ENCODE measurements at places on chromosomes 1 and 21.

DNA sequence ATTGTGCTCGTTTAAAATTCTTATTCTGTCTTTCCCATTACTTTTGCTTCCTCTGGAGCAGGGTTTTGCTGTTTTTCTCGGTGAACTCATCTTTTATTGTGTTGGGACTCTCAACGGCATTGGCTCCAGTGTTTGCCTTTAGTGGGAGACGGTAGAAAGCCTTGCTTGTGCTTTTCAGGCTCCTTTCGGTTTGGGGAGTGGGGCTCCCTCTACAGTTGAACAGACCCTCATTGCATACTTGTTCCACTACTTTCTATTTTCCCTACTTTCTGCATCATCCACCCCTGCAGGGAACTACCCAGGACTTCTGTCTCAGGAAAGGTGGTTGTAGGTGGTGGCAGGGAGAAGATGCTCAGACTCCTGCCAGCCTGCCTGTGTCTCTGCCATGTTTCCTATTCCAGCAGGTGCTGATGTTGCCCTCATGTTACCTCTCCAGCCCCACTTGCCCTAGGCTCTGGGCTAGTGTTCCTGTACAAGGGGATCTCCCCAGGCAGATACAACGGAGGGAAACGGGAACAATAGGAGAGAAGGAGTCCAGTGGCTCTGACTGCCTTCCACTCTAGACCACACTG, 68.5 kb upstream of the ZBTB18 start:
- no peak for DNase-seq

DNA sequence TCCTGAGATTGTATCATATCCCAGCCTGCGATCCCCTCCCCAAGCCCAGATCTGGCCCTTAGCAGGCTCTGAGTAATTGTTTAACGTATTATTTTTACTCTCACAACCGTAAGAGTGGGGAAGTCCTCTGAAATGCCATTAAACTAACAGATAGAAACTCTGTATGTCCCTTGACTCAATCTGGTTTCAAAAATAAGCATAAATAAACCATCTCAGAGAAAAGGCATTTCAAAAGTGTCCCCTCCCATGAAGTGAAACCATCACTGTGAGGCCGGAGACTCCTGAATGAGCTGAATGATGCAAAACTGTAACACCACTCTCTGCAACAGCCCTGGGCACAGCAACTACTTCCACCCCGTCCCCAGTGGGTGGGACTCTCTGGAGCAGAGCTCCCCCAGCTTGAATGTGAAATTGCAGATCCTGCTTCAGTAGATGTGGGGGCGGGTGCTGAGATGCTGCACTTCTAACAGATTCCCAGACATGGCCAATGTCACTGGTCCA, 104.1 kb downstream of the SYF2 start:
- peak; percentile 79 for DNase-seq

GRCh38 chr1:47696404-47696736, 258.5 kb downstream of the FOXD2 start:
- DNase-seq, result no peak

DNA sequence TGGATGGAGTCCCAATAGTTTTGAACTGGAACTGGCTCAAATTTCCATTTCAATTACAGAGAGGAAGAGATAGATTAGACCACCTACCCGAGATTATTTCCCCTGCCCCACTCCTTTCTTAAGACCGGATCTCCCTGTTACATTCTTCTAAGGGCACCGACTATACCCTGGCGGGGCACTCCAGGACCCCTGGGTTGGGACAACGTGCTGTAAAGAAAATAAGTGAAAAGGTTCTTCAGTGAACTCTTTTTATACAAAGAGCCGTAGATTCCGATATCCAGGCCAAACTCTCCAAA, 6.7 kb downstream of the NR5A2 start:
- DNase-seq, result no peak

- no peak for DNase-seq
Observed at GRCh38 chr1:66433611-66434010, 100.3 kb upstream of the SGIP1 start.

DNA sequence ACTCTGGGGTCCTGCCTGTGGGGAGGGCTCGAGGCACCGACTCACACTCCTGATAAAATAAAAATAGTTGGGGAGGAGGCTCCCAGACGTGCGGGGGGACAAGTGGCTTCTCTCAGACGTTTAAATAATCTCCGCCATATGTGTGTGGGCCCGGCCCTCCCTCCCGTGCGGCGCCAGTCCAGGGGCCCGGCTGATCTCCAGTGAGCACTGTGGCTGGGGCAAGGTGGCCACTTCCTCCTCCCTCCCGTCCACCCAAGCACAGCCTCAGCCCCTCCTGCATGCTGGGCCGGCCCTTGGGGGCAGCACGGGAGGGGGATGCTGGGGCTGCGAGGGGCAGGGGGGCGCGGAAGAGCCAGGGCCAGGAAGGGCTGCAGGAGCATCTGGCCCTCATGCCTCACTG, 4.0 kb upstream of the PLCH2 start:
- DNase-seq, result no peak

DNA sequence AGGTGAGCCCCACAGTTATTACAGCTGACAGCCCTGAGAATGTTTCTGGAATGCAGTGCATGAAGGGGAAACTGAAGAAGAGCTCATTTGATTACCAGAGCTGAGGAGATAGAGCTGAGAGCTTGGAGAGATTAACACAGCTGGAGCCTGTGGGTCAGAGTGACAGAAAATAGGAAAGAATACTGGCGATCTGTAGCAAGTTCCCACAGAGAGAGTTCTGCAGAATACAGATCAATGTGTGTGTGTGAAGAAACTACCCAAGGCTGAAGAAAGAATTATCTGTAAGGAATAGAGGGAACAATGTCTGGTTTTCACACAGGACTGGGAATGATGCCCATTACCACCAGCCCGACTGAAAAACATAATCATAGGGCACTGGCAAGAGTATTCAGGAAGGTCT, 103.6 kb upstream of the SNX7 start:
- DNase-seq, result no peak

DNA sequence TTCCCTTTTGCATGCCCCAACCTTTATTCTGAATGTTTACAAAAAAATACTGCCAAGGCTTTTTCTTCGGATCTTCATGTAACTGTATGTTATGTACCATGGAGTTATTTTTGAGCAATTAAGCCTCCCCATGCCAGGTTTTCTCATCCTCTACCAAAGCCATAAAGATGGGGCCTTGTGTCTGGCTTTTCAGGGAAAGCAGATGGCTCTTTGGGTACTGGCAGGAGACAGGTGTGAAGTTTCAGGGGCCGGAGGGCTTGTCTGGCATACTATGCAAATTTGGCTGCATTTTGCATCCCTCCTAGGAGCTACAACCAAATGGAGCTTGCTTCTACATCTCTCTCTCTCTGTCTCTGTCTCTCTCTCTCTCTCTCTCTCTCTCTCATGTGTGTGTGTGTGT, 28.1 kb upstream of the PLXNA2 start:
- DNase-seq, result no peak
